ENCODE measurements at places on chromosomes 16 and 17. TPM values are rescaled to one million over a fixed set of nuclear protein-coding genes. Genes with fewer than 3 reads are reported as not detected.

The GRIN2A gene
- total RNA-seq = 6.5 TPM

The CLEC10A gene
- total RNA-seq = 16.1 TPM

The MT1G gene
- total RNA-seq = 33.6 TPM

The QPRT gene
- 13.9 TPM for total RNA-seq
